ENCODE measurements at places on chromosomes 3 and 15.

DNA sequence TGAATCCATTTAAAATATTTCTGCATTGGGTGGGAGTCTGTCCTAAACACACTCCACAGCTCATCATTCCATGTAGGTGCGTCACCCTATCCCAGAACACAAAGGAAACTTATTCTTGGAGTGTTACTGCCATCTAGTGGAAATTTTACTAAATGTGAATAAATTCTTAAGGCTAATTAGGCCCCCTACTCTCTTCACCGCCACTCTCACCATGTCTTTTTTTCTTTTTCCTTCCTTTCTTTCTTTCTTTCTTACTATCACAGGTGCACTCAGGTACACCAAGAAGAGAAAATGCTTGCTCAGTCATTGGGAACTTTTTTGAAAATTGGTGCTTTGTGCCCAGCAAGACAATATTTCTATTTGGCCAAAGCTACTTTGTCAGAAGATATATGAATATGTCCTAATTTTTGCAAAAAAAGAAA lies 26.4 kb upstream of the ATP8B4 start:
- DNase-seq: peak; percentile 61

DNA sequence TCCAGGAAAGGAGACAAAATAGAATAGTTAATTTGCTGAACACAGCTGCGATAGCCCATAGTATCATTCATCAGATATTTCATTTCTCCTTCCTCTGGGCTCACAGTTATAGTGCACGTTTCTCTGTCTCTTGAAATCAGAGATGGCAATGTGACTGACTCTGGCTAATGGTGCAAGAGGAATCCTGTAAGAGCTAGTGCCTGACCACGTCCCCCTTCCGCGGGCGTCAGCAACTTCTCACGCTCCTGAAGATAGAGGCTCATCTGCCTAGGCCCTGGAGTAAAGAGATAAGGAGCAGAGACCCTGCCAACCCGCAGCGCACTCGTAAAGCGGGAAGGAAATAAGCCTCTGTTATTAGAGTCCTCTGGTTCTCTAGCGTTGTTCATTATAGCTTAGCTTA lies 391.8 kb downstream of the VPS13C start:
- no peak for DNase-seq

DNA sequence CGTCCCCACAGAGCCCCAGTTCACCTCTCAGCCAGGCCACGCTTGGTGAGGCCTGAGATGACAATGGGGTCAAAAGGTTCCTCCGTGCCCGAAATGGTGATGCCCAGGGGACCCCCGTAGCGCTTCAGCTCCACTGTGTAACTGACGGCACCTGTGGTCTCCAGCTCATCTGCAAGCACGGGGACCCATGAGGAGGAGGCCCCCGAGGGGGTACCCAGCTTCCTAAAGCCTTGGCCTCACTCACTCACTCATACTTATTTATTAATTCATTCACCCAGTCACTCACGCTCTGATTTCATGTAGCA lies 30.4 kb downstream of the GRIP2 start:
- DNase-seq: no peak

DNA sequence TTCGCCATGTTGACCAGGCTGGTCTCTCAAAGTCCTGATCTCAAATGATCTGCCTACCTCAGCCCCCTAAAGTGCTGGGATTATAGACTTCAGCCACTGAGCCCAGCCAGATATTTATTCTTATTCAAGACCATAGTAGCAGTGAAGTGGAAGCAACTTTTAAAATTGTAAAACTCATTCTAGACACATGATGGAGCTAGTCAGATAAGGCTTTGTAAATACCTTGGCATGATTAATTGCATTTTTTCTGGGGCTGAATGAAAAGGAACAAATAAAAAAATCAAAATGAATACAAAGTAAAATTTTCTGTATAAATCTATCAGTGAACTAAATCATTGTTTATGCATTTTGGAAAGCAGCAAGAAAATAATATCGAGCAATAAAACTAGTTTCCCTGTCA lies 4.1 kb upstream of the MYO1E start:
- no peak for DNase-seq

GRCh38 chr3:144852999-144853398 lies 881.4 kb downstream of the DIPK2A start:
- DNase-seq: no peak

DNA sequence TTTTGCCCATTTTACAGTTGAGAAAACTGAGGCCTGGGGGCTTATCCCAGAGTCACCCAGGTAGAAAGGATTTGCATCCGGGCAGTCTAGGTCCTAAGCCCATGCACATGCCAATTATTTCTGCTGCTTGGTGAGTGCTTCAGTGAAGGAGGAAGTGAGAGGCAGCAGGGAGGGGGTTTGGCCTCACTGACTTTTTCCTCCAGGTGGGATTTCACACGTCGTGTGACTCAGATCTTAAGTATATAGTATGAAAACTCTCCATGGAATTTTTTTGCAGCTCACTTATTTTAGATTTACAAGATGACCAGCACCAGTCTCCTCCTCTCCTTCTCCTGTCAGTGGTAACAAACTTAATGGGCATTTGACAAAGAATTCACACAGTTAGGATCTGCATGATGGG lies 4.6 kb downstream of the ITGA11 start:
- DNase-seq: no peak

- DNase-seq: no peak
Observed at GRCh38 chr3:43028001-43028400, 48.9 kb downstream of the GASK1A start.

GRCh38 chr15:81882504-81882903 lies 163.3 kb downstream of the MEX3B start:
- no peak for DNase-seq

DNA sequence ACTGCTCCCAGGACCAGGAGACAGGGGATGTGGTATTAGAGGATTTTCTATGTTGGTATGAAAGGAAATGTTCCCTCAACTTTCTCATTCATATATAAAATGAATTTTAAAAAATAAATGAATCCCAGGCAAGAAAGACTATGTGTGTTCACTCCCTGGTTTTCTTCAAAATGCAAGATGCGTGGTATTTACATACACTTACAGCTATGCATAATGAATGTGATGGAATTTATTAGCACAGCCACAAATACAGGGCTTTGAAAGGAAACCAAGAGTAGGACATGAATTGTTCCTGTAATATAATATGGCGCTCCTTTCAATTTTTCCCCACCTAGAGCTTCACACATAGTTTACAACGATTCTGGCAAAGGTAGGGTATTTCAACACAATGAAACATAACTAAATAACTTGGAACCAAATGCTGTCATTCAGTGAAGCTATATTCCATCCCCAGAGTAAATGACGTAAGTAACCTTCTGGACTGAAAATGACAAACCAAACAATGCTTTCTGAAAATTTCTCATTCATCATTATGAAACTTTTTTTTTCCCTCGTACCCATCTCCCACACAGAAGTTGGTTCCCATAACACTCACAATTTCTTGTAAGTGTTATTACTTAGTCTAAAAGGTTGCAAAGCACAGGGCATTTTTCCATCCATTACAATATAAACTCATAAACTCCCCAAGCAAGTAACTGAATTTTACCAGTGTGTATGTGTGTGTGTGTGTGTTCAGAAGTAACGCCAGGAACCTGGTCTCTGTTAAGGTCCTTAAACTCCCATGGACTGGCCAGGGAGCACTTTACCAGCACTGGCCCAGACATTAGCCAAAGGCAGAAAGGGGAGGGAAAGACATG lies 41.8 kb downstream of the CBLB start:
- no peak for DNase-seq

DNA sequence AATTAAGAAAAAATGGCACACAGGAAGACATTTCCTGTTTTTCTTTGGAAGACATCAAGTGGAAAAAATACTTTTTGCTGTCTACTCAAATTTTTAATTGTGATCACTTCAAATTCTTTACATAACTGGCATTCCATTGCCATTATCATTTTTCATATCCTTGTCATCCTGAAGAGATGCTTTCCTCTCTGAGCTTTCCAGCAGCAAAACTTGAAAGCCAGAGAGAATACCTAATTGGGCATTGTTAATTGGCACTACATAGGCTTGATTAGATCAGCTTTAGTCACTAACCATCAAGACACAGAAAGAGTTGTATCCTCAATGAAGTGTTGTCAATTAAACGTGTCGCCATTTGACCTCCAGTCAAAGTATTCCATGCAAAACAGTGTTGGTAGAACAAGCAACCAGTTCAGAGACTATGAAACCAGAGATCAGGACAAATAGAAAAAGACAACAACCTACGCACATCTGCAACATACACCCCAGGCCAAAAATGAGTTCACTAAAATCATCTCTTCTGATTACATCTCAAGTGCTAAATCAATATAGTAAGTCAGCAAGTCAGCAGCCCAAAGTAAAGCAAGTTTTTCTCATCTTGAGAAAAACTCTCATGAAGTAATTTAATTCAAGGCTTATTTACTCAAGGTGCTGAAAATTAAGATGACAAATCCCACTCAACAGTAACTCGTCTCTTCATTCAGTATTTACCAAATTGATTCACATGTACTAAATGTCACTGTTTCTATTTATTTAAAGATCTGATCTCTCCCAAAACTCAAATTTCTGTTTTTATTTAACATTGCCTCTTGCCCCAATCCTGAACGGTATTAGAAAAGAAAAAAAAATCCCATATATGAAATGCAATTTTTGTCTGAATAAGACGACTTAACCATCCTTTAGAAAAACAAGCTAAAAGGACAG lies 123.0 kb downstream of the SUCLG2 start:
- DNase-seq: no peak

DNA sequence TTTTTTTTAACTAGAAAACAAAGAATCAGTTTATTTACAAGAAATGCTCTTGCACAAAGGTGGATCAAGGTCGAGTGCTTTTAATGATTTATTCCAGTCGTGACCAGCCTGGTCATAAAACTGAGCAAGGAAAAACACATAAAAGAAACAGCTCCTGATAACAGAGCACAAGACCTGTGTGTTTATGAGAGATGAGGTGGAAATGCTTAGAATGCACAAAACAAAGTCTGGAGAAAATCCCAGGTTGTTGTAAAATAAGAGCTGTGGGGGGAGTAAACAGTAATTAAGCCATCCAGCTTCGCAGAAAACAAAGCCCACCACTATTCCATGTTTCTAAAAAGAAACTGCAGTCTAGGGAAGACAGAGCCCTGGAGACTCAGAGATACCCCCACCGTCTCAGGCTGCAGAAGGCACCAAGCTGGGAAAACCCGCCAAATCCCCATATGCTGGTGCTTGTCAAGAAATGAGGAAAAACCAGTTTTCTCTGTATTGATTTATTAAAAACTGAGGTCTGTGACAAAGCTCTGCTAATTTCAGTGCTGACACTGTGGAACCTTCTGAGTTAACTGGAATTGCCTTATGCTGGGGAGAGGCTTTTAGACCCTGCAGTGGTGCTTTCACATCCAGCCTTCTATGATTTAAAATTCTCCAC lies 139.3 kb downstream of the ADAMTS17 start:
- no peak for DNase-seq

DNA sequence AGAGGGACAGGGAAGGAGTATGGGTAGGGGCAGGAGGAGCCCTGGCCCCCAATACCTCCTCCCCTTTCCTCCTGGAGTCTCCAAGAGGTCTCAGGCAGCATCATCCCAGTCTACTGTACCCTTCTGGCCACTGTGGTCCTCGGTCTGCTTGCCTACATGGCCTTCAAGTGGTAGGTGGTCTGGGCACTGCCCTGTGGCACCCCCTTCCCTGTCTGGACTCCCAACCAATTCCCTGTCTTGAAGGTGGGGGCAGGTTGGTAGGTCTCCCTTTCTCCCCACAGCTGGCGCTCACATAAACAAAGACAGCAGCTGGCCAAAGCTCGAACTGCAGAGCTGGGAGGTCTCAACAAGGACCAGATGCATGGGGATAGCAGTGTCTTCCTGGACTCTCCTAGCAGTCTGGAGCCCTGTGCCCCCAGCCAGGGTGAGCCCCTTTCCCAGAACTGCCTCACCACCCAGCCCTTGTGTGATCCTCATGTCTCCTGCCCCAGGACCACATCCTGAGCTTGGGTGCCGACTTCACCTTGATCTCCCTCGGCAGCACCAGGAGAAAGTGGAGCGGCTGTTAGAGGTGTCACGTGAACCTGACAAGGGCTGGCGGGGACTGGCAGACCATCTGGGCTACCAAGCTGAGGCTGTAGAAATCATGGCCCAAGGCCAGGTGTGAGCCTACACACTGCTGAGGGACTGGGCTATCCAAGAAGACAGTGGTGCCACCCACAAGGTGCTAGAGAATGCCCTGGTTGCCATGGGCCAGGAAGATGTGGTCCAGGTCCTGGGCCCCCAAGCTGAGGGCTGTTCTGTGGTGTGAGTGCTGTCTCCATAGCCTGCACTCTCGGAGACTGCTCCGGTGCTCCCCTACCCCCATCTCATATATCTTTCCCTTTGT lies 33.1 kb downstream of the NBEAL2 start:
- DNase-seq: no peak

- DNase-seq: no peak
Observed at GRCh38 chr3:9994086-9994844, 7.6 kb upstream of the EMC3 start.

DNA sequence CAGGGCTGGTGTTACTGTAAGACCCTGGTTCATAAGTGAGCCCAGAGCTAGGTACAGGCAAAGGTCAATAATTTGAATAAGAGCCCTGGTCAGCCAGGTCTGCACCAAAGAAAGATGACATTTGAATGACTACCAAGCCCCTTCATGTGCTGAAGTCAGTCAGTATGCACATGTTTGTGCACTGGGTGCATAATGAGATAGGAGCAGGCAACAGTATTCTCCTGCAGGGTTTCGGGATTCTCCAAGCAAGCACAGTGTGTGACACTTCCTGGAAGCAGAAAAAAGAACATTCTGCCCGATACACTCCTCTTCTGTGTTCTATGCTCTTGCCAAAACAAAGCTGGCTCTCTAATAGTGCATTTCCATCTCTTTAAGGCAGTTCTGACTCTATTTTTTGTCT lies 5.5 kb upstream of the IMPDH2 start:
- DNase-seq: no peak

DNA sequence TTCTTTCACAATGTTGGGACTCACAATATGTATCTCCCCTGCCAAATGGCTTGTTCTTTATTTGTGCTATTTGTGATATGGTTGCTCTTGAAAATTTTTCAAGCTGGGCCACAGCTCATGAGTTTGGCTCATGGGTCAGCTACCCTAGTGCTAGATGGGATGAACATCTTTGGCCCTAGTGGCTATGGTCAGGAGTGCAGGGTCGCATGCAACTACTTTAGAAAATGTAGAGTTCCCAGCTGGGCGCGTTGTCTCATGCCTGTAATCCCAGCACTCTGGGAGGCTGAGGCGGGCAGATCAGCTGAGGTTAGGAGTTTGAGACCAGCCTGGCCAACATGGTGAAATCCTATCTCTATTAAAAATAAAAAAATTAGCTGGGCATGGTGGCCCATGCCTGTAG lies 55.8 kb downstream of the POLR2M start:
- DNase-seq: no peak

Measured in AG08396 (cell line).